Cortex of kidney (tissue), 1 donor: ENCODE measurements at places on chromosomes 6 and 20.

DNA sequence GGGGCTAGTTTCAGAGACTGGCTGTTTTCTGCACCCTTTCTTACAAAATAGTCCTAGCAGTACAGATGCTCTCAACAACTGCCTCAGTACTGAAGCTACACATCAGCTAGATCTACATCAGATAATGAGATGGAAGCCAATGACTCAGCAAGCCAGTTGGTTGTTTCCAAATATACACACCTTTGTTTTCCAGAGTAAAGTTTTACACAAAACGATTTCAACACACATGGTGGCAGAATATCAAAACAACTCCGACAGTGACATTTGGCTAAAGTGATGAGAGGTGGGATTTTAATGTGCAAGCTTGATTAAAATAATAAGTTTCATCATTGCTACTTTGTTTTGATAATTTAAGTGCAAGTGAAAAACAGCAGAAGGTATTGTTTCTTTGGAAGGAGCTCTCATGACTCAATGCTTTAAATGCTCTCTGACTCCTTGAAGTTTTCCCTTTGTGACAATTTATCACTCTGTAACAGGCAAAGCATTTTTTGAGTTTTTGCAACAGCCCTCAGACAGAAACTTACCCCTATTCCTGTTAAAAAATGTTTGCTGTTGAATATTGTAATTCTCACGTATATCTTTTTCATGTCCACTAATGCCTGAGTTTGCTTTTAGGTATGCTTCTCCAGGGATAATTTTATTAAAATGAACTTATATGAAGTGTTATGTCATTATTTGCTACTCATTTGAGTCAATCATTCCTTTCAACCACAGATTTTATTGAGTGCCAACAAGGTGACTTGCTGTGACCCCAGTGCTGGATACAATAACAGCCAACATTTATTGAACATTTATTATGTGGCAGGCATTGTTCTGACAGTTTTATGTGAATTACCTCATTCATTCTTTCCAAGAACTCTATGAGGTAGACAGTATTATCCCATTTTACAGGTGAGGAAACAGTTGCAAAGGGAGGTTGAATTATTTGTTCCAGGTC, 882.0 kb downstream of the TFAP2A start:
- DNase-seq: no peak

GRCh38 chr6:157574851-157575424, 193.9 kb downstream of the ZDHHC14 start:
- no peak for DNase-seq

DNA sequence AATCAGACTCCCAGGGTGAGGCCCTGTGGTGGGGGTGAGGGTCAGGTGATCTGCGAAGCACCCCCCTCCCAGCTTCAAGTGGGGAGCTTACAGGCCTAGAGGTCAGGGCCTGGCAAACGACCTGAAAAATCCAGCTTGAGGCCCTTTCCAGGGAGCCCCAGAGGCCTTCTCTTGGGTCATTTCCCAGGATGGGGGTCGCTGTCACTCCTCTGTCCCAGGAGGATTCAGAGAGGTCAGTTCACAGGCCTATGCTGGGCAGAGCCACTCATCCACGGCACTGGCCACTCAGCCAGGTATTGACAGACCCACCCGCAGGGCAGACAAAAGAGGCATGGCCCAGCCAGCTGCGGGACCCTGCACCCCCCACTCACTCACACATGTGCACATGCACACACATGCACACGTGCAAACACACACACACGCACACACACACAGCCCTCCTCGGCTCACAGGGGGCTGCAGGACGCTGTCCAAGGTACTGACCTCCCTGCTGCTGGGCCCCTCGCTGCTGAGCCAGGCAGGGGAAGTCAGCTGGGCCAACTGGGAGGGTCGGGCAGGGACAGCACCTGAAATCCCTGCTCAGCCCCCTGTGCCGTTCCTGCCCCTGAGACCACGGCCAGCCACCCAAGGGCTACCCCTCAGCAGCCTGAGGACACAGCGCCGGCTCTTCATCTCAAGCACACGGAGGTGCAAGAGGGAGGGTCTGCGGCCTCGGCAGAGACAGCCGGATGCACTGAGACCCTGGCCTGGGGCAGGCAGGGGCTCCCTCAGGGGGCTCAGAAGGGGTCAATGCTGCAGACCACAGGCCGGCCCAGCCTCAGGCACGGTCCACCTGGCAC, 113.8 kb downstream of the TAF4 start:
- DNase-seq: no peak

DNA sequence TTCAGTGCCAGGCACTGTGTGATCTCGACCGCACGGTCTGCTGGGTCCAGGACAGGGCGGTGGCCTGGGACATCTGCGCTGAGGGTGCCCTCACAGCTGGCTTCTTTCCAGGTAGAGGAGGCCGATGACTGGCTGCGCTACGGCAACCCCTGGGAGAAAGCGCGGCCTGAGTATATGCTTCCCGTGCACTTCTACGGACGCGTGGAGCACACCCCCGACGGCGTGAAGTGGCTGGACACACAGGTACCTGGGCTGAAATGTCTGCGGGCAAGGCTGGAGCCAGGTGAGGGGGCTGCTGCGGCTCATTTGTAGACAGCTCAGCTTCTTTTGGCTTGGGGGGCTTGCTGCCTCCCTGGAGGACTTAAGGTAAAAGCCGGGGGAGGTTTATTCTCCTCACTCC, 26.6 kb downstream of the PYGB start:
- DNase-seq: no peak

GRCh38 chr6:159194421-159194820, 25.2 kb downstream of the FNDC1 start:
- no peak for DNase-seq

DNA sequence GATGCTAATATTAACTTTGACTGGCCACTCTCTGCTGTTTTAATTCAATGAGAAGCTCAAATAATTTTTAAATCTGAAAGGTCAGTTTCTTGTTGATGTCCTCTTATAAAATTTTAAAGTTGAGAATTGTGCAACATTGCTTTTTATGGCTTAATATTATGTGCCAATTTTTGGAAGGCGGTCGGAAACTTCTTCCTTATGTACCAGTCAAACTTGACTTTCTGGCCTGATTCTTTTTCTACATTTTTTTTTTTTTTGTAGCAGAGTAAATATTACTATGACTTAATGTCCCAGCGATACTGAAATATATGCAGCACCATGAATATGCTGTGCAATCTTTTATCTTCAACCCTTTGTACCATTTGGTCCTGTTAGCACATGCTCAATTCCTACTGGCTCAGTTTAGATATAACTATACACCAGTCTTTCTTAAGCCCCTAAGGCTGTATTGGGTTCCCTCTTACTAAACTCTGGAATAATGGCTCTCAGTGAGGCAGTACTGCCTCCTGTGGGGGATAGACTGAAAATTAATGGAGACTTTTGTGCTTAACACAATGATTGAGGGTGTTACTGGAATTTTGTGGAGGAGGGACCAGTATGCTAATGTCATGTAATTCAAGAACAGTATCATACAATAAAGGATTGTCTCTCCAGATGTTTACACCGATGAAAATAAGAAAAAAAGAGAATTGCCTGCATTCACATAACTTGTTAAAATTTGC, 156.4 kb upstream of the SYNCRIP start:
- no peak for DNase-seq

DNA sequence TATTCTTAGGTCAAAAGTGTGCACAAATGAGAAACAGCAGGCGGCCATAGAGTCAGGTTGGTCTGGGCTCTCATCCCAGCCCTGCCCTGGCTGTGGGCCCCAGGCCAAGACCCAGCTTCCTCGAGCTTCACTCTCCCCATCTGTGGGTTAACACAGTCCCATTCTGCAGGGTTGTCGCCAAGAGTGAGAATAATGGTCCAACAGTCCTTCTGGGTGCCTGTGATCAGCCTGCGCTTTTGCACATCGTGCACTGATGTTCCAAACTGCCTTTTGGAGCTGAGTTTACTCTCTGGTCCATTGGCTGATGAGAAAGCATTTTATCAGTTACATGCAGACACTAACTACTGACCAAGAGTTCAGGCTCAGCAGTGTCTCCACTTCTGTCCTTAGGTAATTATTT, 82.6 kb downstream of the INSM1 start:
- DNase-seq: no peak

DNA sequence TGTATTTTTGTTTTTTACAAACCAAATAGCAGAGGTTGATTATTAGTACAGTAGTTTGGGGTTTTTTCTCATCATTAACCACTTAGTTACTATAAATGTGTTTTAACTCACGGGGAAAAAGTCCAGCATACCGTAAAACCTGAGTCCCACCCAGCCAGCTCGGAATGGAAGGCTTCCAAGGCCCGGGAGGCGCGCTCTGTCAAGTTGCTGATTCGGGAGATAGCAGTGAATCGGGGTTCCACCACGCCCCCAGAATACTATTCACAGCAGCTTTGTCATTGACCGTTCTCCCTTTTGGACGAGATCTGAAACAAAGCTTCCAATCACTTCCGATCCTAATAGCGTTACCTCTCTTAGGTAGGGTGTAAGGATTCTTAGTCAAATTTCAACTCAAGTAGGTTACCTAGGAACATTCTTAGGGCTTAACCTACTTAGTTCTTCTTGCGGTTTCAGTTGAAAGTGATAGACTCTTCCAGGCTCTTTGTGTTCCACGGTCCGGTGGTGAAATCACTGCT, 232.8 kb upstream of the QKI start:
- no peak for DNase-seq

- DNase-seq: no peak
Observed at GRCh38 chr6:157339432-157339831, 16.1 kb upstream of the TMEM242 start.

GRCh38 chr6:29376003-29376402, 912 bp upstream of the OR12D3 start:
- no peak for DNase-seq

DNA sequence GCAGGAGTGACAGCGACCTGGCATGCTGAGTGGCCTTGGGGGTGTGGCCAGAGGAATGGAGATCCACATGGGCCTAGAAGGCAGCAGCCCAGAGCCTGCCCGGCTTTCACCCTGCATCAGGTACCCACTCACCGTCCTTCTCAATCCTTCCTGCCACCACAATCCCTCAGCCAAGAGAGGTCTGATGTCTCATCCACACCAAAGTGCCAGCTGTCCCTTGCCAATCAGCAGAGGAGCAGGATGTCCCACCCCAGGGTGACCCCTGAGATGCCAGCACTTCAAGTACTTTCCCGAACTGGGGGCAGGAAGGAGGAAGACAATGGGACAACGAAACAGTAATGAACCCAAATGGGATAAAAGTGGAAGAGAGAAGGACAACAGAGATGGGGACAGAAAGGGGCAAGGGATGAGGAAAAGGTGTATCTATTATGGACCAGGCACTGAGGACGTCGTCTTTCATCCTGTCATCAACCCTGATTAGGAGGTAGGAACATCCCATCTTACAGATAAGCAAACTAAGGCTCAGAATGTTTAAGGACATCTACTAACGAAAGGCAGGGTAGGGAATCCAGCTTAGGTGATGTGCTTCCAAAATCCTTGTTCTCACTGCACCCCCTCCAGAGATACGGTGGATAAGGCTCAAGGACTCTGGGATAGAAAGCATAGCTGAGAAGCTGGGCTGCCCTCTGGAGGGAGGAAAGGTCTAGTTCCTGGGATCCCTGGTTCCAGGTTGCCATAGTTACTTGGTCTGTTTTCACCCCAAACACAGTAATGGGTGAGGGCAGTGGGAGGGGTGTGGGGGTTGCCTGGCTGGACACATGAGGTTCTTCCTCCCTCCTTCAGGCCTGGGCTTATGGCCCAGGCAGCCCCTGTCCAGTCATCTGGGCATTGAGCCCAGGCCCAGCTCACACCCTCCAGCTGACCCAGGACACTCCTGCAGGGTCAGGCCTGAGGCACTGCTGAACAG, 4.5 kb upstream of the TNXB start:
- DNase-seq: no peak

DNA sequence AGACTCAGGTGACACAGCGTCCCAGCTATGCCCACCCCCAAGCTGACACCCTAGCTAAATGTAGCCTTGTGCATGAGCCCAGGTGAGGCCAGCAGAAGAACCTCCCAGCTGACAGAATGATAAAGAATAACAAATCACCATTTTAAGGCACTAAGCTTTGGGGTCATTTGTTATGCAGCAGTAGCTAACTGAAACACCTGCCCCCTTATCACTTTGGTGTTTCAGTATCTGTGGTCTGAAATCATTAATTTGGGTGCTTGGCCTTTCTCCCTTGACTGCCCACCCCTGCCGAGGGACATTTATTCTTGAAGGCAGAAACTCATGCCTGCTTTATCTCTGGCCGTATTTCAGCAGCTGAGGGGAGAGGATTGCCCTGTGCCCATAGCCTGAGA, 30.0 kb downstream of the DACT2 start:
- no peak for DNase-seq

GRCh38 chr20:59835057-59835447, 98.4 kb downstream of the SYCP2 start:
- no peak for DNase-seq

DNA sequence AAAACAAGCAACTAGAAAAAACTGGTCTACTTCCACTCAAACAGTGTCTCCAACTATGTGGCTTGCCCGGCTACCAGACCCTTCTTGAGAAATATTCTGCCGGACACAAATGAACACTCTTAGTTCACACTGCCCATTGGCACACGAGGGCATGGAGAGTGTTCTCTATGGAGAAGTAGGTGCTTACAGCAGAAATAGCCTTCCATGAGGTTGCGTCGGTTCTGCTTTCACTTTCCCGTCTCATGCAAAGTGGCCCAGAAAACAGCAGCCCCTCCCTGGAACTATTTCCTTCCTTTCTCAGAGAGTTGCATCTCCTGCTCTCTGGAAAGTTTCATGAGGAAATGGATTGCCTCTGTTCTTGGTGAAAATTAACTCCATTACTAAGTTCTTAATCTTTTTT, 9.5 kb upstream of the HLA-DOA start:
- no peak for DNase-seq

DNA sequence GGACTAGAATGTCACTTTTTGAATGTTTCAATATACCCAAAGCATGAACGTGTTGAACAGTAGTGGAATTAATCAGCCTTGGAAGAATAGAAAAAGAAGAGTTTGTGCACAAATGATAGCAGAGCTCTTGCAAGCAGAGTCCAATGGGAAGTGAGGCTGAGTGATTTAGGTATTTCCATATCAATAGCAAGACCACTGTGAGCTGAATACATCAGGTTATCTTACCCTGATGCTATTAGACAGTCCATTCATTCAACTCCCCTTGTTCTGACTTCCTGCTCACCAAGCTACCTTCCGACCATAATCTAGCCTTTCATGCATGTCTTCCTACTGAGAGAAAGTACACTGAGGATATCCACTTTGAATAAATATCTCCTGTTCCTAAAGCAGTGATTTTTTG, 349.2 kb upstream of the RNF217 start:
- DNase-seq: no peak

- DNase-seq: no peak
Observed at GRCh38 chr20:33837096-33837830, 26.1 kb downstream of the CHMP4B start.
